ENCODE measurements at places on chromosomes 6 and 20.

GRCh38 chr6:167700199-167700598 lies 126.5 kb upstream of the AFDN start:
- DNase-seq, result no peak

DNA sequence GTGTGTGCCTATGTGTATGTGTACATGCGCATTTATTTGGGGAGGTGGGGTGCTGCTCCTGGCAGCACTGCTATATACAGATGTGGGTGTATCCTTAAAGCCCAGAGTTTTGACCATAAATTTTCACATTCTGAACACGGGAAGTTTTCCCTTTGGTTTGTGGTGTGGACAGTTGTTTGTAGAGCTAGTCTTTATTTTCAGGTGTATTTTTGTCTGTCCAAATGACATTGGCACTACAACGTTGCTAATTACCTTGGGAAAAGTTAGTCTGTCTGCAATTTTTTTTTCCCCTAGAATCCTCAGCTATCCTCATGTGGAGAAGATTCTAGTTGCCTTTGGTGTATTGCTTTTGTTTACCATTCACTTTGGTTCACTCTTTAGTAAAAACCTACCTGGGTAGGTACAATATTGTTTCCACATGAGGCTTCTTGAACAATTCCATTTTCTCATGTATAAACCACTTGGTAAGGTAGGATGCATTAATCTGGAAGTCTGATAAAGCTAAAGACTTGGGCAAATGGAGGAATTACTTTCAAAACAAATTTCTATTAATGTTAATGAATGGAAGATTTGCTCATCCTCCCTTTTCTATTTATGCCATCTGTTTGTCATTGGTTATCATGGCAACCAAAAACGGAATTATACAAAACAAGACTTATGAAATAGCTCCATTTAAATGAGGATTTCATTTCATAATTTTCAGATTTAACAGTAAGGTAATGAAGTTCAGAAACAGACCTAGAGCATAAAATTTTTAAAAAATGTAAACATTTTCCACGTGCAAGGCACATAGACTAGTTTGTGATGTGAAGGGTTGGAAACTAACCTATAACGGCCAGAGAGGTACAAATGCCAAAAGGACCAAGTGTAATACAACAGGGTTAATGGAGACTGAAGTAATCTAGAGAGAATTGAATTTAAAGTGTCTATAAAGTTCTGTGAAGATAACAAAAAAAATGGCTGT lies 3.9 kb downstream of the CCN2 start:
- no peak for DNase-seq

- DNase-seq, result no peak
Measured at GRCh38 chr6:39599973-39600372, 125.2 kb downstream of the KIF6 start.

GRCh38 chr20:38889792-38890496 lies 36.3 kb upstream of the FAM83D start:
- DNase-seq, result no peak

DNA sequence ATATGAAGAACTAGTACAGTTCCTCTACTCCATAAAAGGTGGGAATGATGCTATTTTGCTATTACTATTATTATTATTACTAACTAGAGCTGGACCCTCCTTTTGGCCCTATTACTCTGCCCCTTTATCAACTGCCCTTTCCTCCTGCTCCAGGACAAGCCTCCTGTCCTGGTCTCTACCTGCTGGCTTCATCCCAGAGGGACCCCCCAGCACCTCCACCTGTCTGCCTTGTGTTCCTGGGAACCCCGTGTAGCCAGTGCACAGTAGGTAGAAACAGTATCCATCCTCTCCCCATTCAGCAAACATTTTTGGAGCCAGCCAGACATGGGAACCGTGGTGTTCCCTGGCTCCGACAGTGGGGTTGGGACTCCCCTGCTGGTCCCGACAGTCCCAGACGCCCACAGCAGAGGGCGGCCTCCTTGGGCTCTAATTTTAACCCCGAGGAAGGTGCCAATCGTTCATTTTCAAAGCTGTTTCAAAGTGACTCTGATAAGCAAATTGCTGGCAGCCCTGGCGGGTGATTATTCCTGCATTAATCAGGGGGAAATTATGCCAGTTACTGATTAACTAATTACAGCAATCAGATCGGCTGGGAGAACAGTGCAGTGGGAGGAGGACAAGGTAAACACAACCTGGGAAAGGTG lies 44.2 kb upstream of the MDGA1 start:
- no peak for DNase-seq

DNA sequence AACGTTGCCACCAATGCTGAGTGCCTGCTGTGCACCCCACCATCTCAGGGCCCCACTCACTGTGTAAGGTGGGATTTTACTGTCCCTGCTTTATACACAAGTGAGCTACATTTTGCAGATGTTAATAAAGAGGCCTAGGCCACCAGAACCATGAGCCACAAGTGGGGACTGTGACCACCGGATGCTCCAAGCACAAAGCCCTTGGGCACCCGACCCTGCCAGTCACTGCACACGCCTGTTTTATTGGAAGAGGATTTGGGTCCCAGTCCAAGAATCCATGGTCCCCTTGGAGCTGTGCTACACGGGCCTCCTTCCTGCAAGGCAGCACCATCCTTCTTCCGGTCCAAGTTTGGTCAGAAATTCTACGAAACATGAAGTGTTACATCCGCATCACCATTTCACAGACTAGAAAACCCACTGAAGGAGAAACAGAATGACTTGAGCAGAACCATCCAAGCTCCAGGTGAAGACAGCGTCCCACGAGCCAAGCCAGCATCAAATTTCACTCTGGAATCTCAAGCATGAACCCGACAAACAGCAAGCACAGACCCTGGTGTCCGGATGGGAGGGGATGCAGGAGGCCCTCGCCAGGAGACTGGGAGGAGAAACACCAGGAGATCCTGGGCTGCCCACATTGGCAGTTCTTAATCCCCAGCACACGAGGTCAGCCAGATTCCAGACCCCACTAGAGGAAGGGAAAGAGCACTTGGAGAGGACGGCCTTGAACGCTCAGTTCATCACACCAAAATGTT lies 226.9 kb downstream of the DLL1 start:
- DNase-seq, result no peak

- DNase-seq, result no peak
Measured at GRCh38 chr6:21967056-21967974, 329.5 kb downstream of the PRL start.

- no peak for DNase-seq
Measured at GRCh38 chr20:51486197-51487005, 56.1 kb downstream of the NFATC2 start.

- no peak for DNase-seq
Measured at GRCh38 chr6:66605011-66605410, 898.0 kb upstream of the EYS start.

DNA sequence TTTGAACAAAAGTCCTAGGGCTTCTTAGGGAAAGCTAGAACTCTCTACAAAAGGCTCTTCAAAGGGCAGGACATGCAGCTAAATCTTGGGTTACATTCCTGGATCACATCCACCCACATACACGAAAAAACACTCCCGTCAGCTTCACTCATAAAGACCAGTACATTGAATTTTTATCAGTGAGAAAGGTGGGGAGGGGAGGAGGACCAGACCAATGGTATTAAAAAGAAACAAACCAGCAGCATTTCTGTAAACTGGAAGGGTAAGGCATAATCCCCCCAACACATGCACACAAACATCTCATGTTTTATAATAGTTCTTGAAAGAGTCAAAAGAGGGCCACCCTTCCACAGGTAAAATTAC lies 31.6 kb downstream of the MYLK4 start:
- DNase-seq, result no peak

DNA sequence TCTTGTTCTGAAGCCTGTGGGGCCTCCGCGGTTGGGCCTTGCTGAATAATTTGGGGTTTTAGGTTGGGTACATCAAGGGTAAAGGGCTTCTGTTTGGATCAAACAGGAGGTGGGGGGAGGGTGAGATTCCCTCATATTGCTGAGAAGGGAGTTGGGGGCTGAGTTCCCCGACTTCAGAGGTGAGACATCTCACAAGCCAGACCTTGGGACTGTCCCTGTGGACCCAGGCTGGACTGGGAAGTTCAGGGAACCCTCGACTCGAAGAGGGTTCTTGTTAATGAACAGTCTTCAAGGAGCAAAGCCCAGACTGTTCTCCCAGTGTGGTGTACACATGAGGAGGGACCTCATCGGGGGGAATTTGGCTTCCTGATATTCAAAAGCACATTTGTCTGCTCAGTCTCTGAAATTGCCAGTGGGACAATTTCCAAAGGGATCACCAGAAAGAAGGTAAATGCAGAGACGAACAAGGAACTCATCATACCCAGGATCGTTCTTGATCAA lies 118.5 kb downstream of the SYCP2 start:
- no peak for DNase-seq

GRCh38 chr6:79269877-79270276 lies 35.4 kb upstream of the HMGN3 start:
- DNase-seq, result no peak

DNA sequence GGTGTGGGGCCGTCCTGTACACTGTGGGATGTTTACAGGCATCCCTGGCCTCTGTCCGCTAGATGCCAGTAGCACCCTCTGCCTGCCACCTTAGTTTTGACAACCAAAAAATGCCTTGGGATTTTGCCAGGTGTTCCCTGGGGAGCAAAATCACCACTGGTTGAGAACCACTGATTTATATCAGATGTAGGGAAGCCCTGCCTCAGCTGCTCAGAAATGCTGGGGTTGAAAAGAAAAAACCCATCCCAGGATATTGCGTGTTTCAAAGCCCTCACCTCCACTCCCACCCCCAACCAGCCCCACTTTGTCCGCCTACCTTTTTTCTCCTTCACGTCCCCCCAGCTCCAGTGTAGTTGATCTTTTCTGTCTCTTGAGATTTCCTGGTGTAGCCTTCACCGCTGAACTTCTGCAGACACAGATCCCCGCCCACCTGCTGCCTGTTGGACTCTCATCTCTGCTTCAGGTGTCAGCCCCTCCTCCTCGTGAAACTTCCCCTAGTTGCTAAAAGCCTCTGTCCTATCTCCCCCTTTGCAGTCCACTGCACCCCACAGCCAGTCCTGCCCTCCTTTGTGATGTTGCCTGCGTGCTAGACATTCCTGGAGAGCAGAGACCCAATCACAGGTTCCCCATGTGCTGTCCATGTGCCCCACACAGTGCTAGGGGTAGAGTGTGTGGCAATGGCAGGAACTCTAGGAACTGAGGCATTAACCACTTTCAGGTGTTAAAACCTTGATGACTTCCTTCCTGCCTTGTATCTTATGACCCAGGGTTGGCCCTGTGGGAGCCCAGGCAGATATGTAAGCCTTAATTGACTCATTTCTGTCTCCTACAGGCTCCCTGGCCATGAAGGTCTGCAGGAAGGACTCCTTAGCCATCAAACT lies 98.9 kb downstream of the TBC1D7 start:
- DNase-seq, result peak; percentile 47

GRCh38 chr20:20594171-20594530 lies 118.3 kb downstream of the RALGAPA2 start:
- DNase-seq, result no peak

GRCh38 chr6:148044261-148044751 lies 298.3 kb upstream of the SASH1 start:
- no peak for DNase-seq

DNA sequence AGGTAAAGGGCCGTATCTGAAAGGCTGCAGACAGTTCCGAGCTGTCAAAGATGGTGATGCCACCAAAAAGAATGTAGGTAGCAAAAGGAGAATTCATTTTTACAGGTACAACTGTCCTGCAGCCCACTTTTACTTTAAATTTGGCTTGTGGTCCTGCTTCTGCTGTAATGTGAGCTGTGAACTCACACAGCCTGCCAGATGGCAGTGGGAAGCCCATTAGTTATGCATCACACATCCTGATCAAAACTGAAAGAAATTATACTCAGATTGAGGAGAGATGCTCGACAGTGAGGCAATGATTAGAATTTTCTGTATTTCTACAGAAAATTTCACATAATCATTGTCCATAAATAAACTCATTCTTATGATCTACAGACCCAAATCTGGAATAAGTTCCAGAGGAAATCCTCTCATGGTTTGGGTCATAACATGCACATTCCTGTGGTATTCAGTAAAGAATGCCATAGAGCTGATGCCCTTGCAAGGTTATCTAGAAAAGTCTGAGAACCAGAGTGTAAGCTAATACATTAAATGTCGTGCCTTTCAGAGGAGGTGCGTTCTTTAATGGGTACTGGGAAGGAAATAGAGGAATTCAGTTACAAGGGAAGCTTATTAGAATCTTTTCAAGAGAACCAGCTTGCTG lies 23.9 kb upstream of the E2F3 start:
- DNase-seq, result no peak

DNA sequence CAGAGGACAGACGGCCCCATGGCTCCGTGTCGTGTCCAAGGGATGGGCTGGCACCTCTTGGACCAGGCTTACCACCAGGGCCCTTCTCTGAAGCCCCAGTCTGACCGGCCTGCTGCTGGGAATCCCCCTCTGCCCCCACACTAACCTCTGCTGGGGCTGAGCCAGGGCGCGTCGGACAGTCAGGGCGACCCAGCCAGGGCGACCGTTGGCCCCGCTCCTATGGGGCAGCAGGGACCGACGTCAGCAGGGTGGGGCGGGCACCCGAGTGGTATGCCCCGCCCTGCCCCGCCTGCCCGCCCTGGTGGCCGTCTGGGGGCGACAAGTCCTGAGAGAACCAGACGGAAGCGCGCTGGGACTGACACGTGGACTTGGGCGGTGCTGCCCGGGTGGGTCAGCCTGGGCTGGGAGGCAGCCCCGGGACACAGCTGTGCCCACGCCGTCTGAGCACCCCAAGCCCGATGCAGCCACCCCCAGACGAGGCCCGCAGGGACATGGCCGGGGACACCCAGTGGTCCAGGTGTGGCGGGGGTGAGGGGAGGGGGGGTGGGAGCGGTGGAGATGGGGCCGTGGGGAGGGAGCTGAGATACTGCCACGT lies at the start of gene SLC17A9:
TSS of gene SLC17A9 (plus strand) at position 337 of the 595 bp plus-strand sequence. CDS start at position 459, 122 bp downstream.
- DNase-seq, result no peak

- peak; percentile 35 for DNase-seq
Measured at GRCh38 chr6:130019326-130020072, 1.1 kb downstream of the L3MBTL3 start.

- no peak for DNase-seq
Measured at GRCh38 chr6:146305951-146306350, 237.7 kb upstream of the RAB32 start.

DNA sequence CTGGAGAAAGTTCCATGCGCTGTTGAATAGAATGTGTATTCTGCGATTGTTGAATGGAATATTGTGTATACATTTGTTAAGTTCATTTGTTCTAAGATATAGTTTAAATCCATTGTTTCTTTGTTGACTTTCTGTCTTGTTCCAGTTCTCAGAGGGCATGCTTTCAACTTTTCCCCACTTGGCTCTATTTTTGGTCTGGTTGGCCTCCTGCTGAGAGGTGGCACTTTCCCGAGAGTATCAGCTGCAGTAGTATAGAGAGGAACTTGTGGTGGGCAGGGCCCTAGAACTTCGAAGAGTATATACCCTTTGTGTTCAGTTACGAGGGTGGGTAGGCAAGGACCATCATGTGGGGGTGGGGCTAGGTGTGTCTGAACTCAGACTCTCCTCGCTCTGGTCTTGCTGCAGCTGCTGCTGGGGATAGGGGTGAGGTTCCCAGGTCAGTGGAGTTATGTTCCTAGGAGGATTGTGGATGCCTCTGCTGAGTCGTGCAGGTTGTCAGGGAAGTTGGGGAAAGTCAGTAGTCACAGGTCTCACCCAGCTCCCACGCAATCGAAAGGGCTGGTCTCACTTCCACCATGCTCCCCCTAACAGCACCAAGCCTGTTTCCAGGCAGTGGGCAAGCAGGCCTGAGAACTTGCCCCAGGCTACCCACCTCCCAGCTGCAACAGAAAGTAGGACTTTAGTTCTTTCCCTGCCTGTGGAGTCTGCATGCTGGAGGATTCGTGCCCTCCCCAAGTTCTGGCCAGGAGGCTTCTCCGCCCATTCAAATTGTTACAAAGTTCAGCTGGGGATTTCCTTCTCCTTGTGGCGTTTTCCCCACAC lies 118.9 kb upstream of the SSTR4 start:
- no peak for DNase-seq

Measured in CD4-positive, alpha-beta T cell (primary cell).